Caki2 (cell line): ENCODE measurements at places on chromosomes 16 and 17. TPM values are rescaled to one million over a fixed set of nuclear protein-coding genes. Genes with fewer than 3 reads are reported as not detected.

Gene EPX
- not detected in 2 replicates for total RNA-seq

Gene TLE7
- total RNA-seq: not detected in 2 replicates

Gene KRTAP4-7
- not detected in 2 replicates for total RNA-seq

Gene SMPD3
- not detected in 2 replicates for total RNA-seq

Gene HBM
- not detected in 2 replicates for total RNA-seq

Gene ASPA
- not detected in 2 replicates for total RNA-seq

Gene GALR2
- not detected in 2 replicates for total RNA-seq

Gene CIBAR2
- total RNA-seq: not detected in 2 replicates

Gene KRT23
- total RNA-seq: not detected in 2 replicates

Gene MEIOB
- total RNA-seq: 41.4 and 49.6 TPM in 2 replicates

Gene ARL5C
- not detected in 2 replicates for total RNA-seq

Gene CACNG1
- total RNA-seq: not detected in 2 replicates

Gene BRIP1
- total RNA-seq: 6.2 and 22.3 TPM in 2 replicates

Gene SEPTIN12
- total RNA-seq: 0.78 TPM in 1 of 2 replicates, not detected in the other

Gene MPP3
- 10.0 and 11.6 TPM in 2 replicates for total RNA-seq

Gene OR1A1
- total RNA-seq: not detected in 2 replicates

Gene CMTM1
- total RNA-seq: 0.52 and 1.5 TPM in 2 replicates

Gene USP43
- 4.2 and 5.3 TPM in 2 replicates for total RNA-seq

DNA sequence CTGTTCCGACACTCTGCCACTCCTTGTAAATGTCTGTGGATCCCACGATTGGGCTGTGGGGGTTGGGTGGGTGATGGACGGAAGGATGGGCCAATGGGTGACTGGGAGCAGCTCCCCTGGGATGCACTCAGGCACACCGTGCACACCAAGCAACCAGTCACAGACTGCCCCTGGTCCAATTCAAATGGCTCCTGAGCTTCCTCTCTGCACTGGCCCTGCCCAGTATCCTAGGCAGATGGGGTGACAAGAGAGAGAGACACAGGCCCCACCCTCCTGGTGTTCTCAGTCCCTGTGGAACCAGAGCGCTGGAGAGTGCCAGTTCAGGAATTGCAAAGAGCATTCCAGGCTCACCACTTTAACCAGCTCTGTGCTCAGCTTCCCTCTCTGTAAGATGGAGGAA, 32.8 kb downstream of the BEAN1 start:
- no peak for DNase-seq

GRCh38 chr17:34826332-34826731, 134.9 kb downstream of the CCT6B start:
- DNase-seq: peak; percentile 21

DNA sequence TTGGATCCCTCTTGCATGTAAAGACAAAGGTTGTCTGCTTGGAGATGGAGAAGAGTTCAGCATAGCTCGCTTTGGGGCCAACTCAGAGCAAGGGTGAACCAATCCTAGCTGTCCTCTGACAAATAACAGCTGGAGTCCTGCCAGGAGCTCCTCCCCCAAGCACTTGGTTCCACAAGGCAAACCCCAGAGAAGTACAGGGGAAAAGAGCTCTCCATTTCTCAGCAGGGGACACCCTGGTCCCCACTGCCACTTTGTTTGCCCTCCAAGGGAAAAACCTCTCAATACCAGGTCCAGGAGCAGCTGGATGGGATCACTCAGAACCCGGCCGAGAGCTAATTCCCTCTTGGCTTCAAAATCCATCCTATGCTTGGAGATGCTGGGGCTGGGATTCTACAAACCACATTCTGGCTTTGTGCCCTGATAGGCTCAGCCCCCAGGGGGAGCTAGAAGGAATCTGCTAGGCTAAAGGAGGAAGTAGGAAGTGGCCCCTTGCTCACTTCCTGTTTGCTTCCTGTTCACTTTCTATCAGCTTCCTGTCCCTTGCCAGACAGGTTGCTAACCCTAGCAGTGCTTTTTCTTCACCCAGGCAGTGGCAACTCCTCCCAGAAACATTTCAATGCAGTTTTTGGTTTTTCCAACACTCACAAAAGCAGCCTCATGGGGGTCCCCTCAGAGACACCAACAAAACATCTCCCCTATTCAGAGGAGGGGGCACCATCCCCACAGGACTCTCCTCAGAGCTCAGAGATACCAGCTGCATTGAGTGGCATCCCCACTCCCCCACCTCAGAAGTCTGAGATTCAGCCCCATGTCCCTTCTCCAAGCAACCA, 30.7 kb downstream of the CDRT4 start:
- peak; percentile 9 for DNase-seq

- peak; percentile 85 for DNase-seq
These were observed 83.5 kb upstream of the TNRC6A start for GRCh38 chr16:24645739-24646645.

DNA sequence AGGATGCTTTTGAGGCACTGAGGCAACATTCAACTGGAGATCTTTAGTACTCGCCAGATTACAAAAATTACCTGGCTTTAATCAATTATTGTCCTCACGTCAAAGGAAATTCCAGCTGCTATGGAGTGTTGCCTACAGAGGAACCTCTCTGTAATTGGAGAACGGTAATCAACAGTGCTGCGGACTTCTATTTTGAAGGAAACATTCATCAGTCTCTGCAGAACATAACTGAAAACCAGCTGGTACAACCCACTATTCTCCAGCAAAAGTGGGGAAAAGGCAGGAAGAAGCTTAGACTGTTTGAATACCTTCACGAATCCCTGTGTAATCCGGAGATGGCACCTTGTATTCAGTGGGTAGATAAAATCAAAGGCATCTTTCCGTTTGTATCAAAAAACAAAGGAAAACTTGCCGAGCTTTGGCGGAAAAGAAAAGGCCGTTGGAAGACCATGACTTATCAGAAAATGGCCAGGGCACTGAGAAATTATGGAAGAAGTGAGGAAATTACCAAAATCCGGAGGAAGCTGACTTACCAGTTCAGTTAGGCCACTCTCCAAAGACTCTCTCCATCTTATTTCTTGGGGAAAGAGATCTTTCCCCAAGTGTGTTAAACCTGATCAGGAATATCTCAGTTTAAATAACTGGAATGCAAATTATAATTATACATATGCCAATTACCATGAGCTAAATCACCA, 3.0 kb downstream of the SLC35G3 start:
- DNase-seq: no peak

GRCh38 chr16:53309457-53309856, 124.8 kb upstream of the RBL2 start:
- DNase-seq: no peak

DNA sequence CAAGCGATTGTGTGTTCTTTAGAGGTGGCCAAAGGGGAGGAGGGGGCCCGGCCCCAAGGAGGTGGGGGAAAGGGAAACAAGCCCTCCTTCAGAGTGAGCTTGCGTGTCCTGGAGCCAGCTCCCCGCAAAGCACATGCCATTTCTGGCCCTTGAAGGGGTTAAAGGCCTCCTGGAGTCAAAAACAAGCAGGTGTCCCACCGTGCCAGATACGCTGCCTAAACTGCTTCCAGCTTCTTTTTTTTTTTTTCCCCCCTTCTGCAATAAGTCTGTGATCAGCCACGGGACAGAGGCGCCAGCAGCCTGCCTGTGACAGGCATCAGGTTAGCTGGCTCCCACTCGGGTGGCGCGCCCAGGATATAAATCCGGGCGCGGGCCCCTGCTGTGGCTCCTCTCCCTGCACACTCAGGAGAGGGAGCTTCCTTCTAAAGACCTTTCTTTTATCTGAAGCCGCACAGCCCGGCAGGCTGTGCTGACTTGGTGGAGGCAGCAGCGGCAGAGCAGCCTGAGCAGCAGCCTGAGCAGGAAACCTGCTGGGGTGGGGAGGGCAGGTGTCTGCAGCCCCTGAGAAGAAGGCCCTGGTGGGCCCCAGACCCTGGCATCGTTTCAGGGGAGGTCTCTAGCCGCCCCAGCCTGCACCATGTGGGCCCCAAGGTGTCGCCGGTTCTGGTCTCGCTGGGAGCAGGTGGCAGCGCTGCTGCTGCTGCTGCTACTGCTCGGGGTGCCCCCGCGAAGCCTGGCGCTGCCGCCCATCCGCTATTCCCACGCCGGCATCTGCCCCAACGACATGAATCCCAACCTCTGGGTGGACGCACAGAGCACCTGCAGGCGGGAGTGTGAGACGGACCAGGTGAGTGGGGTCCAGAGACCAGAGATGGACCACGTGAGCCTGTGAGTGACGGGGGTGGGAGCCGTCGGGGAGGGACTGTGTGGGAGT, at the start of gene WFIKKN2:
WFIKKN2 (plus strand) TSS at position 286 of the 934 bp plus-strand sequence; CDS start at position 638, 352 bp downstream.
- no peak for DNase-seq

- no peak for DNase-seq
These were observed 10.9 kb upstream of the CXCL16 start for GRCh38 chr17:4750606-4751005.

- DNase-seq: no peak
These were observed 81.8 kb upstream of the DOC2B start for GRCh38 chr17:263271-263670.

DNA sequence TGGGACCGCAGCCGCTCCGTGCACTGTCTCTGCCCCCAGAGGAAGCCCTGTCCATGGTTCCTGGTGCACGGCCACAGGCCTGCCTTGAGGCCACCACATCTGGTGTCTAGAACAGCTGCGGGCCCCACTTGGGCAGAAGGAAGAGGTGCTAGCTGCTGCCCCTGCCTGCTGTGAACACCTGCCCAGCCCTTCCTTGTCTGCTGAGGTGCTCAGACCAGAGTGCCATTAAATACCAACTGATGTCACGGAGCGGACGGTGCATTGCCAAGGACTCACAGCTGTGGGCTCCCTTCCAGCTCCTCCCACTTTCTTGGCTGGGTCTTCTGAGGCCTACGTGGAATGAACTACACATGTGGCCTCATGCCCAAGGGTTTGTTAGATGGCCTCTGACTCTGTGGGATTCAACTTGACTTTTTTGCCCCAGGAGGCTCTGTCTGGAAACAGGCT, 146.1 kb downstream of the RAB11FIP4 start:
- no peak for DNase-seq

- no peak for DNase-seq
These were observed 112.8 kb downstream of the IRX5 start for GRCh38 chr16:55043499-55043898.

DNA sequence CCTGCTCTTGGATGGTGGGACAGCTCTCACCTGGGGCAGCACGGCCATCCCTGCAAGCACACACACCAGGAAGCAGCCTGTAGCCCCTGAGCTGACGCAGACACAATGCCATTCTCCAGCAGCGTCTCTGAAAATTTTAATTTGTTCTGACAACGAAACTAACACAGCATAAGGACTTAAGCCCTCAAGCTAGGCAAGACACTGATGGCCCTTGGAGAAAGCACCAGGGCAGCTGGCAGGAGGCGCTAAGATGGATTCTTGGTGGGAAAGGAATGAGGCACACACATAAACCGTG, 2.7 kb upstream of the LIMD2 start:
- no peak for DNase-seq

GRCh38 chr17:48491527-48492273, 39.1 kb downstream of the HOXB1 start:
- DNase-seq: no peak

- DNase-seq: no peak
These were observed 3.3 kb upstream of the CLTC start for GRCh38 chr17:59616253-59616920.

- no peak for DNase-seq
These were observed 54.0 kb downstream of the DUSP14 start for GRCh38 chr17:37543637-37544052.

DNA sequence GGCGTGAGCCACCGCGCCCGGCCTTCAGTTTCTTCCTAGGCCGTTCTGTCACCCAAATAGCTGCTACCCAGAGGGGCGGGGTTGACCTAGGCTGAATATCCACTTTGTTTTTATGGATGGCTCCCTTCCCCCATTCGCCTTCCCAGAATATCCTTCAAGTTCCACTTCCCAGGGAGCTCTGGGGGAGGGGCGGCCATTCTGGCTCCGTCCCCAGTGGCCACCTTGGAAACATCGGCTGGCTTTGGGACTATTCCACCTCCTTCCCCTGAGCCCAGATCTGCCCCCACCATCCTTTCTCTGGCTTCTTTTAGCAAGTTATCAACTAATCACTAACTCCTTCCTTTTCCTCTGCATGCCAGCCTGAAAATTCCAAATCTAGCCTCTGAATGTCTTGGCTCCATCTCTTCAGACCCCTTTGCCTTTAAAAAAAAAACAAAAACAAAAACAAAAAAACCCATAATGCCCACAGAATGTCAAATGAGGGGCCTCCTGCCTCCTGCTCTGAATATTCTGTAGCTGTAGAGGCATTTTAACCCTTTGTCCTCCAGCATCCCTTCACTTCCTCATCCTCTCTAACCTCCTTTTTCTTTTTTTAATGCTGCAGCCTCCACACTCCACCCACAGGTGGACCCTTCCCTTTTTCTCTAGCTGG, 6.4 kb downstream of the ATP1B2 start:
- DNase-seq: no peak

- DNase-seq: no peak
These were observed 12.5 kb downstream of the GPRC5C start for GRCh38 chr17:74444406-74444805.

DNA sequence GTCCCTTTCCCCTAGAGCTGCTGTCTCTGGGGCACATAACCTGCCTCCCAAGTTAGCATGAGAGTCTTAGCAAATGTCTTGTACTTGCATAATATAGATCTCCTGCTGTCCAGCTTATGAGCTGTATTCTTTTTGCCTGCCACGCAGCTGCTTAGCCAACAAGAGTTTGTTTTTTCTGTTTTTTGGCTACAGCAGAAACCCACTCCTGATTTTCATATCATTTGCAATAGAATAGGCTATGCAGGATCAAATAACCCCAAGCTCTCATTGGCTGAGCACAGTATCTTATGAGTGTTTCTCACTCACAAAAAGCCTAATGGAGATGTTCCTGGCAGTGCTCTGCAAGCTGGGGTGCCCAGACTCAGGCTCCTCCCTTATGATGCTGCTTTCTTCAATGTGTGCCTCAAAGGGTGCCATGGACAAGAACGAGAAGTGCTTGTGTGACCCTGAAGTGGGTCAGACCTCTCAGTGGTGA, 23.1 kb downstream of the B9D1 start:
- DNase-seq: no peak

GRCh38 chr16:2529061-2529931, 1.9 kb downstream of the CEMP1 start:
- DNase-seq: no peak

DNA sequence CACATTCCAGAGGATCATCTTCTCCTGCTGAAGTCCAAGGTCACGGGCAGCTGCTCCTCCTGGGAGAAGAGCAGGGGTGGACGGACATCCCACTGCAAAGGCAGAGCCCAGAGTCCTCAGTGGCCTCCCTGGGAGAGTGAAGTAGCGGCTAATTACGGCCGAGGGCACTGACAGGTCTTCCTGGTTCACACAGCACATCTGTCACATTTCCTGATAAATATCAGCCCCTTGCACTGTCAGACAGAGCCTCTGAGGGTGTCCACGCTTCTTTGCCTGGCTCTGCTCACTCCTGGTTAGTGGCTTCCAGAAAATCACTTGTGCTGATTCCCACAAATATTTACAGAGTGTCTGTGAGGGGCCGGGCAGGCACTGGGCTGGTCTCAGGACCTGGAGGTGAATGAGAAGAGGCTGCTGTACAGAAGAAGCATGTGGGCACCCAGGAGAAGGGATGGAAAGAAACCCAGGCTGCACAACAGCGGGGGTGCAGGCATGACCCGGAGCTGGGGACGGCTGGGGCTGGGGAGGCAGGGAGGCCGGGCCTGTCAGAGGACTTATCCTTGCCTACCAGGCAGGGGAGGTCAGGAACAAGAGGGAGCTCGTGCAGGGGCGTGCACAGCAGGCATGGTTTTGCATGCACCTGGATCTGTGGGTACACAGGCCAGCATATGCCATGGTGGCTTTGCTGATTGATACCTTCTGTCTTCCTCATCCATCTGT, 258.2 kb upstream of the TNRC6C start:
- DNase-seq: no peak
